ENCODE measurements at places on chromosomes 2 and 18.

DNA sequence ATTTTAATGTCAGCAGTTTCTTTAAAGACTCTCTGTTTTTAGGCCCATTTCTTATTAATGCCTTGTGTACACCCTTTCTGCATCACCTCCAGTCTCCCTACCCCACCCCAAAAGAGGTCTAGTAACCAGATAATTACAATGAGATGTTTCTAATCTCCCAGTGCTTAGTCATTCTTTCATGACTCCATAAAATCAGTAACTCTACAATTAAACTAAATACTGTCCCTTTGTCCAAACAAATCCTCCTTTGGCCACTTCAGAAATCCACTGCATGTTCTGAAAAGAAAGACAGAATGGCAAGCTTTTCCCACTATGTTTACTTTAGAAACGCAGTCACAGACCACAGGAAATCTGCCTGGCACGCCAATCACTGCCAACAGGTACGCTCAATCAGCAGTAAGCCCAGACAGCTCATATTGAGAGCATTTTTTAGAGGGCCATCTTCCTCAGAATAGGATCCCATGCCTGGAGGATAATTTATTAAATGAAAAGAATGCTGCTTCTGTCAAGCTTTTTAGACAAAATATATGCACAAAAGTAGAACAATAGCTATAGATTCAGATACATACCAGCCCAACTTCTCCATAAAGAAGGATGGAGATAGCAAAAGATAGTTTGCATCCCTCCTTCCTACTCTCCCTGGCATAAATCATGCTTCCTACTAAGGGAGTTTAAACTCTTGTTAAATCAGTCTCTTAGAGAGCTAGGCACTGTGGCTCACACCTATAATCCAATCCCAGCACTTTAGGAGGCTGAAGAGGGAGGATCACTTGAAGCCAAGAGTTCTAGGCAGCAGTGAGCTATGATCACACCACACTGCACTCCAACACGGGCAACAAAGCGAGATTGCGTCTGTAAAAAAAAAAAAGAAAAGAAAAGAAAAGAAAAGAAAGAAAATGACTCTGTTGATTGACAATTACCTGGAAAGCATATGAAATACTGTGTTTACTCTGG is 14.6 kb downstream of the CLASP1 start:
- DNase-seq, result no peak

DNA sequence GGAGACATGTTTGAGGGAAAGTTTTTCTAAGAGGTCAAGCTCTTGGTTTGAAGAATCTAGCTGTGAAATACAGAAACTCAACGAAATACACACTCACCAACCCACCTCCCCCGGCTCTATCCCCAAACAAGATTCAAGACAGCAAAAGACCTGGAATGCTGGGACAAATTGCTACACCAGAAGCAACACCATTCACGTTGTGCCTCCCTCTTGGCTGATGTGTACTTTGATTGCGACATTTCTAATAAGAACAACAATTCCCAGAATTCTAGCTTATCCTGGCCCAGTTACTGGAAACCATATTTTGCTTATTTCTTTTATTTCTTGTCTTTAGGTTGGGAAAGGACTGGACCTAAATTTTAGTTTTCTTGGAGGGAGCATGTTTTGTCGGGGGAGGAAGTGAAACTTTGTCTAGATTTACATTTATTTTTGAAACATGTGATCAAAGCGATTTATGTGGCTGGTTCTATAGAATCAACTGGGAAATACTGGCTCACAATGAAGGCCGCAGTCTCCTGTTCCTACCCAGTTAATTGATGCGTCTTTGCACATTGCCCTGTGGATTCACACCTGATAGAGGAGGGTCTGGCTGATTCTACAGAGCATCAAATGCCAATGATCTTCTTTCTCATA is 29.6 kb upstream of the LPIN1 start:
- DNase-seq, result no peak

- DNase-seq, result no peak
Measured at GRCh38 chr2:200217320-200217719, 89.2 kb upstream of the SPATS2L start.

DNA sequence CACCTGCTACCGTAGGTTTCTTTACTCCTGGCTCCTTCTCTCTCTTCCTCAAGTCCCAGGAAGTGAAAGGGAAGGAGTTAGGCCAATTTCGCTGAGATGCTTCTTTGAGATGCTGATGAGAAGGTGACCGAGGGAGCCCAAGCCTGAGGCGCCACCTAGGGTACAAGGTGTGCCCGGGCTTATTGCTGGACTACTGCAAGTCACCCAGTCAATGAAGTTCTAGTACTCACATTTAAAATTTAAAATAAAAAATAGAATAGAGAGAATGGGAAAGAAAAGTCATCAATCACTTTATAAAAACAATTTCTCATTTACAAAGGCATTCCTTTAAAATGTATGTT is 45.3 kb downstream of the ACAA2 start:
- DNase-seq, result peak; percentile 22

DNA sequence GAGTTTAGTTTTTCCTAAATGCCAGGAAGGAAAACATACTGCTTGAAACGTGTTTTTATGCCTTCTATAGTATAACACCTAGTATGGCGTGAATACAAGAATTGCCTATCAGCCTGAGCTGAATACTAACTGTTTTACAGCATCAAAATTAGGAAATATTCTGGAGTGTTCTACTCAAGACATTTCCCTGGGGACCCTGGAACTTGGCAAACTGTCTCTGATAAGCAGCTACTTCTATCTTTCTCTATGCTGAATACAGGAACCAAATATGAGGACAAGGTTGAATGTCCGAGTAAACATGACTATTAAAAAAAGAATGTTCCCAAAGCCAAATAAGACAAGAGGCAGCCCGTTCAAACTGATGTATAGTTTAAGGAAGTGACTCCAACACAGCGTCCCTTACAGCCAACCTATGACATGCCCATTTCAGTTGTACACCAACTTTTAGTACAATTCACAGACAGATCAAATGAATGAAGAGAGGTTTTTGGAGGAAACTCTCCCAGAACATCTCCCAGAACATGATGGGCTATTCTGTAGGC is 951.3 kb upstream of the ACVR2A start:
- no peak for DNase-seq

DNA sequence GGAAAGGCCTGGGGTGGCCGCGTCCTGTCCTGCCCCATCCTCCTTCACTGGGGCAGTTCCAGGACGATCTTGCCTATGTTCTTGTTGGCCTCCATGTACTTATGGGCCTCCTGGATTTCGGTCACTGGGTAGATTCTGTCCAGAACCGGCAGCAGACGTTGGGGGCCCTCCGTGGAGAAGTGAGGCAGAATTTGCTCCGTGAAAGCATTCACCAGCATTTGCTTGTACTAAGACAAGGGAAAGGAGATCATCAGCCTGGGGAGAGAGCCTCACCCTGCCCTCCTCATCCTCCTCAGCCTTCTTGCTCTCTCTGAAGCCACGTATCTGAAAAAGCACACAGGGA is 1.4 kb upstream of the SF3B6 start:
- no peak for DNase-seq

GRCh38 chr2:238915596-238915995 is 67.7 kb downstream of the TWIST2 start:
- DNase-seq, result no peak

DNA sequence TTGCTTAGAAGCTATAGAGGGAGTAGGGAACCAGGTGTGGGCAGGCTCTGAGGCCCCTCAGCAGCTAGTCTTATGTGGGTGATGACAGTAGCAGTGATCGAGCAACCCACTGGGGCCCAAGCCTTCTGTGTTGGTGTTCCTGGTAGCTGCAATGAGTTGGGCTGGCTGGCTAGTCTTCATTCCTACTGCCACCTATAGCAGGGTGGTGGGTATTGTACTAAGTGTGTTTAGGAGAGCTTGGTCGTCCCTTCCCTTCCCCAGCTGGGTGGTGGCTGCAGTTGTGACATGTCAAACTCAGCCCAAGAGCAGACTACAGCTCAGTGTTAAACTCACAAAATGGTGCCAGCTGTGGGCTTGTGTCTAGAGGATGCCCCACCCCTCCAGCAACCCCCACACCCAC is 486.1 kb upstream of the UBE2E3 start:
- no peak for DNase-seq

- DNase-seq, result no peak
Measured at GRCh38 chr2:79178076-79178674, 18.6 kb upstream of the REG3A start.

DNA sequence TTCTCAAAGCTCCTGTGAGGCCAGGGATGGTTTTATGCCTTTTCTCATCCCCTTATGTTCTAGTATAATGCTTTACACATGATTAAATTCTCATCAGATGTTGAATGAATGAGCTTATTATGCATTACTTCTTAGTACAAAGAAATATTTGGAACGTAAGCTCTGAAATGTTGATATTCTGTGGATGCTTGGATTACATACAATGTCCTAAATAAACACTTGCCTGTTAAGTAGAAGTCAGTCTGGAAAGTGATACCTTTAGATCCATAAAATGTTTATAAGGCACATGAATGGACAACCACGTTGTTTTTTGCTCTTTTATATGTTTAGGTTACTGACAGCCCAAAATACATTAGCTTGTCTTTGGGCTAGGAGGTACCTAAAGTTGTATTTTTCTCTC is 248.6 kb downstream of the NEDD4L start:
- DNase-seq, result no peak

DNA sequence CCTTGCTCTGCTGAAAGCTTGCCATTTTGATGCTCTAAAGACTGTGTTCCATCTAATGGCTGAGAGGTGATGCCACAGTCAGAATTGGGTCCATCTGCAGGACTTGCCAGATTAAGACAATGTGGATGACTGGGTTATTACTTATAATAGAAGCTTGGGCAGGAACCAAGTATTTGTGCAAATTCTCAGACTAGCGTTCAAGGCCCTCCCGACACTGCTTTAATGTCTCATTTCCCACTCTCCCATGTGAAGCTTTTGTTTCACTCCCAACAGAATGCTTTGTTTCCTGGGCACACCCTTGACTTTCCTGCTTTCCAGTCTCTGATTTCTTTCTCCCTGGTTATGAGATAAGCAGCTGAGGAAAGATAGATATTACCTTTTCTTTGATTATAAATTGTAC is 215.8 kb downstream of the KCNS3 start:
- DNase-seq, result no peak

DNA sequence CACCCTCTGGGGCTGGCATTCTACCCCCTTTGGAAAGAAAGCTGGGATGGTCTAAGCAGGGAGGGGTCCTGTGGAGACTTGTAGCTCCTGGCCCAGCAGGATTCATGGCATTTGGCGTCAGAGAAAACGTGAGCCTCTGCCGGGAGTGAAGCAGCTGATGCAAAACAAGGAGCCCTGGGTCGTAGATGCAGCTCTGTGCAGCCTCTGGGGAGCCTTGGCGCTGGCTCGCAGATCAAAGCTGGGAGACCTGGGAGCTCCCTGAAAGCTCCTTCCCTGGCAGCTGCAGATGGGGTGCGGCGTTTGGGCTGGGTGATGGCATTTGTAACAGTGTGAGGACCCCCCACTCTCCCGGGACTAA is 148.3 kb downstream of the KLHL29 start:
- DNase-seq, result no peak

DNA sequence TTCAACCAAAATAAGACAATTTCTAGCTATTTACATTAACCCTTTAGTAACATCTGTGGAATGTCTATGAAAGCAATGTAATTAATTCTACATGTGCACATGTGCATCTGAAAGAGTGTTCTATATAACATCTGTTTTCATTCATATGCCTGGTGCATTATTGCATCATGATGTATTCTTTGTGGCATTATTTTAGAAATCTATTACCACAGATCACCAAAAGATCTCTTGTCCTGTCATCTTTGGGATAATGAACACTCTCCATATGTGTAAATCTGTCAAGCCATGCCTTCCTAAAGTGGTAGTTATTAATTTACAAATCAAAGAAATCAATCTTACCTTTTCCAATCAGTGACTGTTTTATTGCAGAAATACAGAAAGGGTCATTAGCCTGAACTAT is 86.9 kb downstream of the TRIB2 start:
- DNase-seq, result no peak

GRCh38 chr2:9250091-9250490 is 43.5 kb downstream of the ASAP2 start:
- no peak for DNase-seq

DNA sequence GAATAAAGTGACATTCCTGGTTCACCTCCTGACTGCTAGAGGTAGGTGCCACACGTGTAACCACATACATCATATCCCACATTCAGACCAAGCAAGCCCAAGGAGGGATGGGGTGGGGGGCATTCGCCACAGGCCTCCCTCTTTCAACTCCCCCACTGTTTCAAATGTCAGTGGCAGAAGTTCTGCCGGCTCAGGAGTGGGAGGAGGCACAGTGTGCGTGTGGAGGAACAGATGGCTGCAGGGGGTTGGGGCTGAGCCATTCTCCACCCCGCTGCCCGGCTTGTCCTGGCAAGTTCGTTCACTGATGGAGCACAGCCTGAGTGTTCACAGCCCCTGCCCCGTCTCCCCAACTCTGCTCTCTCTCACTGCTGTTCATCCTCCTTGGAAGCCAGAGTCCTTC is 75.4 kb upstream of the TANC1 start:
- no peak for DNase-seq

GRCh38 chr2:232479341-232480200 is 8.1 kb downstream of the ECEL1 start:
- DNase-seq, result no peak

DNA sequence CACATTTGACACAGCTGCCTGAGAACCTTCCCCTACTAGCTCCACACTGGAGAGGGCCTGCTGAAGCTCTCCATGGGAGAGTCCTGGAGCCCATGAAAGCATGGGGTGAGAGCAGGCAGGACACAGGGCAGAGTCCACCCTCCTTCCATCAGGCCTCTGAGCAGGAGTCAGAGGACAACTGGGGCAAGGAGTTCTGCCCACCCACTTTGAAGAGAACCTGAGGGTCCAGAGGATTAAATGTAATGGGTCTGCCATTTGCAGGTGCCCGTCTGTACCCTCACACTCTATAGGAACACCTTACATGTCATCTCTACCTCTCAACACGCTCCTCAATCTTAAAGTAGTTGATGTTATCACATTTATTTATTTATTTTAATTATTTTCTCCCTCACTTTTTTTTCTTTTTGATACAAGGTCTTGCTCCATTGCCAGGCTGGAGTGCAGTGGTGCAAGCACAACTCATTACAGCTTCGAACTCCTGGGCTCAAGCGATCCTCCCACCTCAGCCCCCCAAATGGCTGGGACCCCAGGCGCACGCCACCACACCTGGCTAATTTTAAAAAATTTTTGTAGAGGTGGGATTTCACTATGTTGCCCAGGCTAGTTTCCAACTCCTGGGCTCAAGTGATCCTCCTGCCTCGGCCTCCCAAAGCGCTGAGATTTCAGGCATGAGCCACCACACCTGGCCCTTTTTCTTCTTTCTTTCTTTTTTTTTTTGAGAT is 10.2 kb downstream of the ADRA2B start:
- no peak for DNase-seq

- DNase-seq, result no peak
Measured at GRCh38 chr2:163191372-163191771, 352.8 kb upstream of the KCNH7 start.

DNA sequence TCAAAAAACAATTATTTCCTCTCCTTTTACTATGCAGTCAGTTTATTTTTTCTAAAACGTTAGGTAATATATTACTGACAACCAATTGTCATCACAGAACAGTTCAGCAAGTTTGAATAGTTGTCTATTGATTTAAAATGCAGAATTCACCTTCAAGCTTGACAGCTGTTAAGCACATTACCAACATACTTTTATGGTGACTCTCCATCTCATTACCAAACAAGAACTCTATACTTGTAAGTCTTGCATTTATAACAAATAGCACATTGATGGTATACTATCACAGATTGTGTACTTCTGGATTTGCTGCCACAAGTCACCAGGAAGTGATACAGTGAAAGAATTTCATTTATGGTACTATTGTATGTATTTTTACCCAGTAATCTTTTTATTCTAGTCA is 99.4 kb upstream of the PPP1CB start:
- DNase-seq, result no peak

Data from HuH-7.5 (cell line).